Natural killer cell (primary cell): ENCODE measurements at places on chromosomes 16 and 17.

- no peaks in the 10 kb centered on the region for H3K27me3 ChIP-seq
- no peak for DNase-seq
- no peak overlapping the region for H3K27ac ChIP-seq
- peaks cover 10% of the 10 kb centered on the region for H3K36me3 ChIP-seq
- peaks cover 11% of the 10 kb centered on the region for H3K4me1 ChIP-seq
Observed at GRCh38 chr17:76757256-76757655, 19.3 kb downstream of the MFSD11 start.

GRCh38 chr17:81020767-81021497 lies 14.0 kb upstream of the BAIAP2 start:
- DNase-seq, result no peak
- H3K27ac ChIP-seq, result no peak overlapping the region
- no peaks in the 10 kb centered on the region for H3K27me3 ChIP-seq
- no peaks in the 10 kb centered on the region for H3K36me3 ChIP-seq
- H3K4me3 ChIP-seq, result no peak overlapping the region

- H3K27ac ChIP-seq, result no peak overlapping the region
- H3K27me3 ChIP-seq, result no peaks in the 10 kb centered on the region
- peaks cover 48% of the 10 kb centered on the region for H3K4me1 ChIP-seq
- H3K36me3 ChIP-seq, result no peaks in the 10 kb centered on the region
- H3K4me3 ChIP-seq, result no peak overlapping the region
Observed at GRCh38 chr16:31413381-31413780, 14.8 kb downstream of the COX6A2 start.

DNA sequence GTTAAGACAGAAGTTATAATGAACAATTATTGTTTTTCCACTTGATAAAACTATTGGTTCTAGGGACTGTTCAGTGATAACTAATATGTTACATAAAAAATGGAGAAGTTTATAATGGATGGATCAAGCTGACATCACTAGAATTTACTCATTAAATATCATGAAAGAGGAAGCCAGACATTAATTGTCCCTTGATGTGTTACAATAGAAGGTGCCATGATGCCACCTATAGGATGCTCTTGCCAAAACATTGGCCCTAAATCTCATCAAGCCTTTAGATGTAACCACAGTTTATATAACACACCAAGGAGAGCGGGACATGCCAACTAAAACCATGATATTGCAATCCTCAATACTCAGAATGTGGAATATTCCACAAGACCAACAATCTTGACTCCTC lies 147.9 kb upstream of the MON1B start:
- no peak overlapping the region for H3K4me3 ChIP-seq
- H3K36me3 ChIP-seq, result no peaks in the 10 kb centered on the region
- no peak overlapping the region for H3K27ac ChIP-seq
- H3K4me1 ChIP-seq, result no peaks in the 10 kb centered on the region
- no peak for DNase-seq

DNA sequence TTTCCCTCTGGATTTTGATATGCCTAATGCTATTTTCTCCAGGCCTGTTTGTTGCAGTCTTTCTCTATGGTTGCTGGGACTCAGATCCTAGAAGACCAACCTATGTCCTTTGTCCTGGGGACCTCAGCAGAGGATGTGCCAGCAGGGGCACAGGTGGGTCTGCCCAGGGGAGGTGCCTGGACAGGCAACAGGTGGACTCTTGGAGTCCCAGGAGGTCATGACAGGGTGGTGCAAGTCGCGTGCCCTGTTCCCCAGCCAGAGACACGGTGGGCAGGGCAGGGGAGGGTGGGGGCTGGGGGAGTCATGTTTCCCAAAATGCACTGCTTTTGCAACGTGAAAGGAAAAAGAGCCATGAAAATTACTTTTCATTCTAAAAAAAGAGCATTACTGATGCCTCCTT lies 26.3 kb upstream of the PLLP start:
- H3K27ac ChIP-seq, result no peak overlapping the region
- no peak for DNase-seq
- H3K4me3 ChIP-seq, result no peak overlapping the region
- peaks cover 3% of the 10 kb centered on the region for H3K4me1 ChIP-seq
- H3K27me3 ChIP-seq, result no peaks in the 10 kb centered on the region

DNA sequence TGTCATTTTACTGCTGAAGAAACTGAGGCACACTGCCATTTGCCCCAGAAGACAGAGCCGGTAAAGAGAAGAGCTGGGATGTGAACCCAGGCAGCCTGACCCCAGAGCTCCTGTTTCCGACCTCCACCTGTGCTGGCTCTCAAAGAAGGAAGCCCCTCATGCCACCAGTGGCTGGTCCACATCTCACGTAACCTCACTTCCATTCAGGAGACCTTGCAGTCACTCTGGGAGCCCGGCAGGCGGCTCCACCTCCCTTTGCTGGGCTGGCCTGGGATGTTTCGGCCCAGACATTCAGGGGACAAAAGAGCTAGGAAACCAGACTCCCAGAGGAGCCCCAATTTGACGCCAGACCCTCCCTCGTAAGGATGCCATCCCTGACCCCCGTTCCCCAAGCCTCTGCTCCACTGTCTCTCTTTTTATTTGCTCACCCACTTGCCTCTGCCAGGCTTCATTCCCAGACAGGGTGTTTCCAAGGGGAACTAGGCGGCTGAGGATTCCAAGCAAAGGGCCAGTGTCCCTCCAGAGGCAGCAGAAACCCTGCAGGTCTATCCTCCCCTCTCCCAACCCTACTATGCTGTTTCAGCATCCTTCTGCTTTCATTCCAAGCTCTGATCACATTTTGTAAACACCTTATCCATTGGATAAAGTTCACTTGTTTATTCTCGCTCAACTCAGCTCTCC lies 2.8 kb downstream of the TAF1C start:
- H3K36me3 ChIP-seq, result peaks cover 34% of the 10 kb centered on the region
- H3K4me3 ChIP-seq, result no peak overlapping the region
- H3K4me1 ChIP-seq, result peaks cover 12% of the 10 kb centered on the region
- DNase-seq, result no peak
- no peaks in the 10 kb centered on the region for H3K27me3 ChIP-seq
- H3K27ac ChIP-seq, result no peak overlapping the region
